ENCODE measurements at places on chromosomes 6 and 20.

DNA sequence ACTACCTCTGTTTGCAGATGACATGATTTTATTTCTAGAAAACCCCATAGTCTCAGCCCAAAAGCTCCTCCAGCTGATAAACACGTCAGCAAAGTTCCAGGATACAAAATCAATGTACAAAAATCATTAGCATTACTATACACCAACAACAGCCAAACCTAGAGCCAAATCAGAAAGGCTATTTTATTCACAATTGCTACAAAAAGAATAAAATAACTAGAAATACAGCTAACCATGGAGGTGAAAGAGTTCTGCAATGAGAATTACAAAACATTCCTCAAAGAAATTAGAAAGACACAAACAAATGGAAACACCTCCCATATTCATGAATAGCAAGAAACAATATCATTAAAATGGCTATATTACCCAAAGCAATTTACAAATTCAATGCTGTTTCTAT, 65.6 kb upstream of the HTR1E start:
- no peak for DNase-seq

GRCh38 chr20:11108102-11108810, 434.5 kb upstream of the JAG1 start:
- DNase-seq = no peak

- peak; percentile 92 for DNase-seq
Measured at GRCh38 chr20:11807054-11808048, 110.3 kb upstream of the BTBD3 start.

GRCh38 chr6:139748353-139749146, 374.1 kb upstream of the CITED2 start:
- DNase-seq = peak; percentile 50

DNA sequence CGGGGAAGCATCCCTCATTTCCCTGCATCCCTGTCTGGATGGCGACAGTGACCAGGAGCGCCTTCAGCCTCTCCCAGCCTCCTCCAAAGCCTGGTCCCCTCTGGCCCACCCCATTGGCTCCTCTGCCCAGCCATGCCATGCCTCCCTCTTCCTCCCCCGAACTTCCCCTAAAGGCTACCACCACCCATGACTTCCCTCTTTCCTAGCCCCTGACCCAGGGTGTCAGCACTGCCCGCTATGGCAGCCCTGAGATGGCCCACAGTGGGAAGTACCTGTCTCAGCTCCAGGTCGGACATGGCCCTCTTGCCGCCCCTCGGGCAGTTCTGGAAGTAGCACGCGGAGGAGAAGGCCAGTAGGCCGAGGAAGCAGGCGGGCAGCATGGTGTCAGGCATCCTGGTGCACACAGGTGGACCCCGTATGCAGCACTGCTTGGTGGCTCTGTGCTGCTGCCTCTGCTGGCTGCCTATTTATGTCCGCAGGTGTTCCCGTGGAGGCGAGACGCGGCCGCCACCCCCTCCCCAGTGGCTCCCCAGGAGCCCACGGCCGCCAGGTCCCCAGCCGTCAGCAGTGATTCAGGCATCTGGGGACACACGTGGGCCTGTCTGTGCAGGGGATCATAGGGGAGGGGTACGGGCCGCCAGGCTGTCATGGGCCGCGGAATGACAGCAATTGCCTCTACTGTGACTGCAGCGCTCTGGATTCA, at the start of gene AVP:
TSS of gene AVP (minus strand) at position 442 of the 703 bp plus-strand sequence. CDS start at position 392, 50 bp downstream.
- DNase-seq = no peak

DNA sequence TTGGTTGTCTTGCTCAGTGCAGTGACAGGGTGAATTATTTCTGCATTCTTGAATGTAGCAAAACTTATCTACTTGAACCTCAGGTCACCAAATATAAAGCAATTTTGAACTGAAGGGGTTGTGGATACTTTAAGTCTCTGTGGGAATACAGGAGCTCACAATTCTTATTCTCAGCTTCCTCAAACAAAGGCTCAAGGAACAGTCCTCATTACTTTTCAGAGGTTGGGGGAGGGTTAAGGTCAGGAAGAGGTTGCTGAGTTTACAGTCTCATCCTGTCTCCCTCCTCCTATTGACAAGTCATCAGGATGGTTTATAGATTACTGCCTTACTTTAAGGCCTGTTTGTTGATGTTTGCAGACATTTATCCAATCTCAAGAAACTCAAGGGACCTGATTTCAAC, 143.6 kb upstream of the SPACA1 start:
- no peak for DNase-seq

GRCh38 chr6:26576407-26576843, 20.3 kb upstream of the ABT1 start:
- no peak for DNase-seq

- DNase-seq = no peak
Measured at GRCh38 chr6:141866731-141867497, 265.8 kb upstream of the GJE1 start.

DNA sequence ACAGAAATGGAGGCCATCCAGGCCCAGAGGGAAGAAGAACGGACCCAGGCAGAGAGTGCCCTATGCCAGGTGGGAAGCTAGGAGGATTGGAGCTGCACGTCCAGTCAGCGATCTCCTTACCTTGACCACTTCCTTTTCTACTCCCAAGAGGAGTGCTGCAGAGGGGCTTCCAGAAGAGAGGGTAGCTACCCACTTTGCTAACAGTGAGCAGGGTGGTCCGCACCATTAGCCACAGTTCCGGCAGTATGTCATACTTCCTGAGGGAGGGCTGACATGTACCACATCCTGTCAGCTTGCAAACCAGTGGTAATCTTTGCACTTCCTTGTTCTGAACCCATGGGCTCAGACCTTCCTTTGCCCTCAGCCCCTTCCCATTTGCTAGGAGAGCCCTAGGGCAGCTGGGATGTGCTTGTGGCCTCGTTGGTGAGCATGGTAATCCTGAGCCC, 35.4 kb downstream of the CEP250 start:
- DNase-seq = no peak

GRCh38 chr20:44590980-44591778, 8.8 kb downstream of the PKIG start:
- DNase-seq = no peak

DNA sequence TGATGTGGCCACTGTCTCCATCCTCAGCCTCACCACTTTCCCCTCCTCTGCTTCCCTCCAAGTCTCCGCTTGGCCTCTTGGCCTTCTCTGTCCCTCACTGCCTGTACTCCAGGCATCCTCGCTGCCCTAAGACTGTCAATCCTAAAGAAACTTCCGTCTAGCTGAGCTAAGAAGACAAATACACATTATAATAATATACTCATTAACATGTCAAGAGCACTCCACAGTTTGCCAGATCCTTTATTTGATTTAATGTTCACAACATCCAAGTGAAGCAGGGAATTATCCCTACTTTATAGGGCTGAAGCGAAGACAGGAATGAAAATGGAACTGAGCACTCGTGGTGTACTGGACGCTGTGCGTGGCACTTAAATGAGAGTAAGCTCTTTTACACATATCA, 72.4 kb upstream of the SLC22A23 start:
- DNase-seq = no peak

DNA sequence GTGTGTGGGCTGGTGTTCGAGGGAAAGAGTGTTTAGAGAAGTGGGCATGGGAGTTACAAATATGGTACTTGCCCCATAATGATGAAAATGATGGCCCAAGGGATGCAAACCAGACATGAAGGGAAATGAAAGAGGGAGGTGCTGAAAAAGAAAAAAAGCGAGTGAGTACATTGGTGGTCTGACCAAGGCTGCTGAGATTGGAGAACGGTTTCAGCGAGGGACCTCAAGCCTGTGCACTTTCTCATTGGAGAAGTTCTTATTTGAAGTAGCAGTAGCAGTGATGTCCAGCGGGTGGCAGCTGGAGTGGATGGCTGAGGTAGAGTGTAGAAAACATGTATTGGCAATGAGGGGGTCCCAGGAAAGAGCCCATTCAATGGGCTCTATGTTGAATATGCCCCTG, 54.8 kb downstream of the TNFAIP3 start:
- DNase-seq = no peak

GRCh38 chr6:82984720-82985119, 80.9 kb downstream of the UBE3D start:
- DNase-seq = no peak

DNA sequence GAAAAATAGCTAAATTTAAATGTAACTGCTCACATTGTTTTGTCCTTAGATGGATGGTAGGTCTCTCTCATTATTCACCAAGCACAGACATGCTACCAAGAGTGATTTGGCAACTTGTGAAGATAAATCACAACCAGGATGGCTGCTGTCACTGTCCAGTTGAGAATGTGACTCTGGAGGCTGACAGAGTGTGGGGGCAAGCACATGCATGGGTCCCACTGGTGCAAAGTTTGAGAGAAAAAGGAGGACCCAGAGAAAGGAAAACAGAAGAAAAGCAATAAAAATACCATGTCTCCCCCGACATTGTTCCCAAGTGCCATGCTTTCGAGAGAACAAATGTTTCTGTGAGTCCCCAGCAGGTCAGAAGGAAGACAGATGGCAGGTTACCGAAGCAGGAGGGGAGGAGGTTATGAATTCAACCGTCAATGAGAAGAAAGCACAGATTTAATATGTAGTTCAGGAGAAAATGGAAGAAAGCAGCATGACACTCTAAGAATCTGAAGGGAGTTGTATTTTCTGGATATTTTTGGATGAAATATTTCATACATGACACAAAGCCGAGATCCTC, 73.0 kb upstream of the TSHZ2 start:
- no peak for DNase-seq

- no peak for DNase-seq
Measured at GRCh38 chr6:4788953-4789584, 12.9 kb downstream of the CDYL start.

DNA sequence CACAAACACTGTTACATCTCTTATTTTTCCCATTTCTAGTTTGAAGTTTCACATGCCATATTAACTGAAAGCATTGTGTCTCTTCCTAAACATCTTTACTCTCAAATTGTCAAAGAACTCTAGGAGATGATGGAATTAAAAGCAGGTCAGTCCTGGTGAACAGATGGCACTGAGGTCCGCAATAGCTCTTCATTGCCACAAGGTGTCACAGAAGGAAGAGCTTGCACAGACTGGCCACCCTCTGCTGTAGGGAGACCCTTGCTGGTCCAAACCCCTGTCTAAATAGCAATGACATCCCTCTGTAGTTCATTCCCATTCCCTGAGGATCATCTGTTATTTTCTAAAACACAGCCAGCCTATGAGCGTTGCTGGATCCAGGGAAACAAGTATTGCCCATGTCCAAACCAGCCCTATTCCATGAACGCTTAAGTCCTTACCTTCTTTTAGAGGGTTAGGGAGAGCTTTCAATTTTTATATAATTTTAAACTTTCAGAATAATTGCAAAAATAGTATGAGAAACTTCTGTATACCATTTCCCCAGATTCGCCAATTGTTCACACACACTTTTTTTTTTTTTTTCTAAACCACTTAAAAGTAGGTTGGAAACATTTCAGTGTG, 10.1 kb upstream of the HDAC2 start:
- no peak for DNase-seq

DNA sequence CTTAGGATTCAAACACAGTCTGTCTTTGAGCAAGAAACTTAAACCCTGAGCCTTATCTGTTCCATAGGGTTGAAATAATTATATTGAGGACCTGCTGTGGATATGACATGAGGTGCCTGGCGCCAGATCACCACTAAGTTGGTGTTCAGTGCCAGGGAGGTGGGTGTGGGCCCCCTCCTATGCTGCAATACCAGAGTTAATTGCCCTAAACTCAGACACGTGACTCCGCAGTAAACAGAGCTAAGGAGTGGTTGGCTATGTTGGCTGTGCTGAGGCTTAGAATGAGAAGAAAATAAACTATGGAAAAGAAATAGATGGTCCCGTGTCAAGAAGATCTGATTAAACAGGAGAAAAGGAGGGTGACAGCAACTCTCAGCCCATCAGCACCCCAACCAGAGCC, 419.4 kb upstream of the JARID2 start:
- no peak for DNase-seq

DNA sequence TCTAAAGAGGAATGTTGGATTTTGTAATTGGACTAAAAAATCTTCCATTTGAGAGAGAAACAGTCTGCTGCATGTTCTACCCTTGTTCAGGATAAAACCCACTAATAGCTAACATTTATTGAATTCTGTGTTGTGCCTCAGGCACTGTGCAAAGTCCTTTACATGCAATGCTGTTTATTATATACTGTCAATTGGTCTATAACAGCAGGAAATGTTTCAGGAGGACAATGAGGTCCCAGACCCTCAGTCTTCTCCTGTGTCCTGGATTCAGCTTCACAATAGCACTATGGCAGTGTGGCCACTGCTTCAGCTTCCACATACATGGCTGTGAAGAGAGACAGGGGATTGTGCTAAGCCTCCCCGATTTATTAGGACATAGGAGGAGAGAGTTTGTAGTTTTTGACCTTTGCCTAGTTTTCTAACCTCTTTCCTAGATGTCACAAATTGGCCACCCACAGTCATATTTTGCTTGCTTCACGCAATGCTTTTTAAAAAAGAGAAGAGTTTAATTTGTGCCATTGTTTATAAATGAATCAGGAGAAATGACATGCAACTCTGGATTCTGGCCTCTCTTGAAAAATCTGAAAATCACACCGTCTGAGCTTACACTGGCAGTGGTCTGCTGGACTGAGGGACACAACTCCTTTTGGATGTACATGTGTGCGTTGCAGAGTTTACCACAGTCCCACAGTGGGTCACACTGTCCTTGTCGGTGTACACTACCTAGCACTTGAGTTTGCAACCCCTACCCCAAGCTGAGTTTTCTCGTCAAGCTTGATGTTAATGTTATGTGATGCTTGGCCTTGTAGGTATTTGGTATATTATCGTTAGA, 11.3 kb downstream of the PTPN1 start:
- DNase-seq = no peak

GRCh38 chr20:60056407-60057122, 98.3 kb downstream of the CDH26 start:
- DNase-seq = no peak

- no peak for DNase-seq
Measured at GRCh38 chr6:119132261-119132981, 54.0 kb upstream of the FAM184A start.

- peak; percentile 32 for DNase-seq
Measured at GRCh38 chr6:24126586-24127192, 674 bp downstream of the NRSN1 start.

DNA sequence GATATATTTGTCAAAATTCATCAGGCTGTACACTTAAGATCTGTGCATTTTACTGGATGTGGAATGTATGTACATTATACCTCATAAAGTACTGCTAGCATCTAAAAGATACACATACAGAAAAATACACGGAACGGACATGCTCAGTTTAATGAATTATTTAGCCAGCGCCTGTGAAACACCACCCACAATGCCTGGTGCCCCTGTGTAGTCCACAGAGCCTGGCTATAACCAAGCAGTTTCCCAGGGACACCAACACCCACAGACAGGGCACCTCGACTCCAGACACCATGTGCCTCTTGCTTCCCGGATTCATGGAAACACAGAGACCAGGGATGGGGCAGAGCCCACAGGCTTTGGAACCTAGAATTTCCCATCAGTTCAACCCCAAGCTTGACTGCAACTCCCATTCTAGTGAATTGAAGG, 17.4 kb upstream of the ARMC12 start:
- no peak for DNase-seq

- DNase-seq = peak; percentile 68
Measured at GRCh38 chr6:45422503-45423110, 44.9 kb upstream of the SUPT3H start.
